ENCODE measurements at places on chromosomes 6 and 20. TPM values are rescaled to one million over a fixed set of nuclear protein-coding genes. Genes with fewer than 3 reads are reported as not detected.

The SLC17A3 gene
- 0.31 TPM for total RNA-seq

The PEDS1 gene
- total RNA-seq = 28.3 TPM

The TMEM14C gene
- total RNA-seq = 20.6 TPM

The RAB44 gene
- total RNA-seq = 1.3 TPM

The GGTLC1 gene
- not detected for total RNA-seq

The GABRR1 gene
- total RNA-seq = 0.10 TPM

The ANKRD66 gene
- not detected for total RNA-seq

The PLN gene
- 0.10 TPM for total RNA-seq

The LTA gene
- total RNA-seq = 2.5 TPM

The MRAP2 gene
- 0.10 TPM for total RNA-seq

All from mononuclear cell (primary cell).